ENCODE measurements at places on chromosomes 4 and X. TPM values are rescaled to one million over a fixed set of nuclear protein-coding genes. Genes with fewer than 3 reads are reported as not detected.

Gene ZNF711
- 3.5 TPM for total RNA-seq

Gene NALF2
- not detected for total RNA-seq

Gene FAM193A
- 42.8 TPM for total RNA-seq

Gene GLOD5
- not detected for total RNA-seq

Gene GAGE13
- total RNA-seq, result not detected

Gene OPHN1
- total RNA-seq, result 0.51 TPM

Gene ITGB1BP2
- total RNA-seq, result 2.8 TPM
